ENCODE measurements at places on chromosomes 7 and 10.

DNA sequence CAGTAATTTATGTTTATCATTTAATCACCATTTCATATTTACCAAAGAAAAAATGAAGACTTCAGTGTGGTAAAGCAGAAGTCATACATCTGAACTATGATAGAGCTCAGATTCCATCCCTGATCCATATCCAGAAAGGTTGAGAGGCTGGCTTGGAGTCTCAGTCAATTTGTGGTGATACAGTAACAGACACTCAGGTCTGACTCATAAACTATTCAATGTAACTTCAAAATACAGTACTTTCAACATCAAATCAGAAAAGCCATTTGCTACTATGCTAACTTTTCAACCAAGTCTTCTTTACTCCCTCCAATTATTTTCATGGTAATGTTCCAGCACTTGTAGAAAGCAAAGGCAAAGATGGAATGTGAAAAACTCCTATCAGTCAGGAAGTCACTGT, 190.4 kb downstream of the HDAC9 start:
- DNase-seq: no peak

GRCh38 chr10:70689661-70690060, 17.4 kb downstream of the ADAMTS14 start:
- no peak for DNase-seq

GRCh38 chr7:90900628-90901356, 304.7 kb downstream of the CDK14 start:
- no peak for DNase-seq

DNA sequence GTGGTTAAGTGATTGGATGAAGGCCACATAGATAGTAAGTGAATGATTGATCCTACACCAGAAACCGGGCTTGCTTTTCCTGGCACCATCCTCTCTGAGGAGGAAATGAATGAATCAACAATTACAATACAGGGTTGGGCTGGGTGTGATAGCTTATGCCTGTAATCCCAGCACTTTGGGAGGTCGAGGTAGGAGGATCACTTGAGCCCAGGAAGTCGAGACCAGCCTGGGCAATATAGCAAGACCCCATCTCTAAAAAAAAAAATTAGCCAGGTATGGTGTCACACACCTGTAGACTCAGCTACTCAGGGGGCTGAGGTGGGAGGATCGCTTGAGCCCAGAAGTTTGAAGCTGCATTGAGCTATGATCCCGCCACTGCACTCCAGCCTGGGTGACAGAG, 111.5 kb downstream of the COL26A1 start:
- no peak for DNase-seq

GRCh38 chr10:117675514-117676055, 133.0 kb downstream of the EMX2 start:
- DNase-seq: no peak

DNA sequence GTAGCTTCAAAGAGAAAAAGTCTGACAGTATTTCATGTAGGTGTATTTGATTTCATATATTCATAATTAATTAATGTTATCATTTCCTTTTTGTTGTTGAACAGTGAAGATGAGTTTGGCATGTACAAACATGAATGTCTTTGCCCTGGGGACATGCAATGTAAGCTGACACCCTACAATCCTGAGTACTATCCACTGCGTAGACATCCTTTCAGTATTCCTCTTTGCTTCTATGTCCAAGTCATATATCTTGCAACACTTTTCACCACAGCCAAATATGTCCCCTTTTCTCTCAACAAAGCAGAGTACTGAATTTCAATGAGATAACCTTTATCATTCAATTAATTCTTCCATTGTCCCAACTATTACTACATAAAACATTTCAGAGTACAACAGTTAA, 93.6 kb downstream of the GPR37 start:
- no peak for DNase-seq
